Activated T-cell treated with anti-CD3 and anti-CD28 coated beads, Interleukin-2, amount 50 U/mL, for 24 hours (primary cell): ENCODE measurements at places on chromosomes 13 and 19.

DNA sequence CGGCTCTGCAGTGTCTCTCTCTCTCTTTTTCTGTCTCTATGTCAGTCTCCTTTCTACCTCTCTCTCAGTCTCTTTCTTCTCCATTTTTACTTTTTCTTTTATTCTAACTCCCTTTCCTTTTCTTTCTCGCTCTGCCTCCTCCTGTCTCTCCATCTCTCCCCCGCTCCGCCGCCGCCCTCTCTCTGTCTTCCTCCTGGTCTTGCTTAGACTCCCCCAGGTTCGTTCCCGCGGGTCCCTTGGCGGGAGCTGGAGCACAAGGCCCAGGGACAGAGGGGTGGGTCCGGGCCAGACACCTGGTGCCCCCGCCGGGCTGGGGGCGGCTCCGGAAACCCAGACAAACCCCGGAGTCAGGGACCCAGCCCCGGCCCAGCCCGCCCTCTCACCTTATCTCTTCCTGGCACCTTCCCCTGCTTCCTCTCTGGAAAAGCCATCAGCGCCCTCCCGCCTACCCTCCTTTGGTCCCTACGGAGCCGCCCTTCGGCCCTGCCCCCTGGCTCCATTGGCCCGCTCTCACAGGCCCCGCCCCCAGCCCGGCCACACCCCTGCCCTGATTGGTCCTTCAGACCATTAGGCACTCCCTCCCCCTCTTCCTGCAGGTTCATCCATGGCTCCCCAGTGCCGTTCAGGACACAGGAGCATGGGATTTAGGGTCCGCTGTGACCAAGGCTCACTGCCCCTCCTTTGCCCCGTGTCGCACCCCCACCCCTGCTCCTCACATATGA lies 15.4 kb upstream of the NOP53 start:
- H3K4me1 ChIP-seq = peaks cover 16% of the 10 kb centered on the region
- H3K27ac ChIP-seq = no peak overlapping the region
- DNase-seq = peak; percentile 69

DNA sequence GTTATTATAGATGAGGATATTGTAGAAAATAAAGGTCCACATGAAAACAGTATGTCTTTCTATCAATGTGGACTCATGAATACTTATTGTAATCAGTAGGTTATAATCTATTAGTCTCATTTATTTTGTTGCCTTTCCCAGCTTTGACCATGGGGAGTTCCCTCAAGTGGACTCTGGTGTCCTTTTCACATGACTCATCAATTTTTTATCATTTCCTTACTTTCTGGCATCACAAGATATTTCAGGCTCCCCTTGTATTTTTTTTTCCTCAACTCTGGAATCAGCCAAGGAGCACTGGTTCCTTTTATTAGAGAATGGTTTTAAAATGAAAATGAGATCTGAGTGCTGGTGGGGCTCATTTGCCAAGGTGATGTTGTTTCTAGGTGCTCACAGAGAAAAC lies 63.4 kb upstream of the DIAPH3 start:
- no peaks in the 10 kb centered on the region for H3K36me3 ChIP-seq
- no peak for DNase-seq
- H3K27ac ChIP-seq = no peak overlapping the region
- peaks cover 6% of the 10 kb centered on the region for H3K4me1 ChIP-seq
- H3K27me3 ChIP-seq = peaks cover 17% of the 10 kb centered on the region
- H3K4me3 ChIP-seq = no peak overlapping the region

DNA sequence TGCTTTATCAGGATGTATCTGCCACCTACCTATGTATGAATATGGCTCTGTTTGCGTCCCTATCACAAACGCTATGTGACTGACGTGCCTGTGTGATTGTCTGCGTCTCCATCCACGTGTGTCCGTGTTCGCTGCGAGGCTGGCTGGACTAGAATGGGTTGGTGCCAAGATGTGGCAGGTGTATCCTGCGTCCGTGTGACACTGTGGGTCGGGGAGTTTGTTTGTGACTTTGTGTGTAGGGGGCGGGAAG lies 6.7 kb upstream of the HOOK2 start:
- DNase-seq = no peak
- no peaks in the 10 kb centered on the region for H3K27me3 ChIP-seq
- no peak overlapping the region for H3K27ac ChIP-seq
- H3K36me3 ChIP-seq = no peaks in the 10 kb centered on the region
- H3K4me3 ChIP-seq = peak overlapping the region; percentile 76
- H3K4me1 ChIP-seq = peaks cover 43% of the 10 kb centered on the region

GRCh38 chr13:78913656-78914055 lies 254.7 kb upstream of the OBI1 start:
- no peak overlapping the region for H3K27ac ChIP-seq
- H3K27me3 ChIP-seq = no peaks in the 10 kb centered on the region
- DNase-seq = no peak

GRCh38 chr13:44434766-44435141 lies 61.1 kb downstream of the SERP2 start:
- H3K36me3 ChIP-seq = no peaks in the 10 kb centered on the region
- no peak for DNase-seq
- H3K27ac ChIP-seq = no peak overlapping the region
- peak overlapping the region; percentile 77 for H3K4me3 ChIP-seq
- peaks cover 13% of the 10 kb centered on the region for H3K27me3 ChIP-seq

DNA sequence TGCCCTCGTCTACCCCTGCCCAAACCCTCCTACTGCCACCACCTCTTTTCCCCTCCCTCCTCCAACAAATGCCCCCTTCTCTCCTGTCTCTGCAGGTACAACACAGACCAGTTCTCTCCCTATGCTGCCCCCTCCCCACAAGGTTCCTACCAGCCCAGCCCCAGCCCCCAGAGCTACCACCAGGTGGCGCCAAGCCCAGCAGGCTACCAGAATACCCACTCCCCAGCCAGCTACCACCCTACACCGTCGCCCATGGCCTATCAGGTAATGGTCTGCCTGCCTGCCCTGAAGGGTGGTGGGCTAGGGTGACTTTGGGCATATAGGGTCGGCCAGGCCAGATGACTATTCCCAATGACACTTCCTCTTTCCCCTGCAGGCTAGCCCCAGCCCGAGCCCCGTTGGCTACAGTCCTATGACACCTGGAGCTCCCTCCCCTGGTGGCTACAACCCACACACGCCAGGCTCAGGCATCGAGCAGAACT lies 6.5 kb upstream of the TIMM50 start:
- peaks cover 83% of the 10 kb centered on the region for H3K36me3 ChIP-seq
- no peak overlapping the region for H3K4me3 ChIP-seq
- DNase-seq = peak; percentile 81
- peak overlapping the region; percentile 22 for H3K27ac ChIP-seq
- H3K27me3 ChIP-seq = no peaks in the 10 kb centered on the region
- peaks cover 33% of the 10 kb centered on the region for H3K4me1 ChIP-seq

- no peaks in the 10 kb centered on the region for H3K27me3 ChIP-seq
- H3K27ac ChIP-seq = no peak overlapping the region
- DNase-seq = no peak
- no peaks in the 10 kb centered on the region for H3K36me3 ChIP-seq
- H3K4me3 ChIP-seq = no peak overlapping the region
- no peaks in the 10 kb centered on the region for H3K4me1 ChIP-seq
Observed at GRCh38 chr13:71219698-71220415, 647.1 kb downstream of the DACH1 start.

- peaks cover 69% of the 10 kb centered on the region for H3K36me3 ChIP-seq
- H3K27me3 ChIP-seq = peaks cover 3% of the 10 kb centered on the region
- H3K4me3 ChIP-seq = no peak overlapping the region
- peak; percentile 70 for DNase-seq
Observed at GRCh38 chr19:50046649-50047503, 21.1 kb downstream of the ZNF473 start.

DNA sequence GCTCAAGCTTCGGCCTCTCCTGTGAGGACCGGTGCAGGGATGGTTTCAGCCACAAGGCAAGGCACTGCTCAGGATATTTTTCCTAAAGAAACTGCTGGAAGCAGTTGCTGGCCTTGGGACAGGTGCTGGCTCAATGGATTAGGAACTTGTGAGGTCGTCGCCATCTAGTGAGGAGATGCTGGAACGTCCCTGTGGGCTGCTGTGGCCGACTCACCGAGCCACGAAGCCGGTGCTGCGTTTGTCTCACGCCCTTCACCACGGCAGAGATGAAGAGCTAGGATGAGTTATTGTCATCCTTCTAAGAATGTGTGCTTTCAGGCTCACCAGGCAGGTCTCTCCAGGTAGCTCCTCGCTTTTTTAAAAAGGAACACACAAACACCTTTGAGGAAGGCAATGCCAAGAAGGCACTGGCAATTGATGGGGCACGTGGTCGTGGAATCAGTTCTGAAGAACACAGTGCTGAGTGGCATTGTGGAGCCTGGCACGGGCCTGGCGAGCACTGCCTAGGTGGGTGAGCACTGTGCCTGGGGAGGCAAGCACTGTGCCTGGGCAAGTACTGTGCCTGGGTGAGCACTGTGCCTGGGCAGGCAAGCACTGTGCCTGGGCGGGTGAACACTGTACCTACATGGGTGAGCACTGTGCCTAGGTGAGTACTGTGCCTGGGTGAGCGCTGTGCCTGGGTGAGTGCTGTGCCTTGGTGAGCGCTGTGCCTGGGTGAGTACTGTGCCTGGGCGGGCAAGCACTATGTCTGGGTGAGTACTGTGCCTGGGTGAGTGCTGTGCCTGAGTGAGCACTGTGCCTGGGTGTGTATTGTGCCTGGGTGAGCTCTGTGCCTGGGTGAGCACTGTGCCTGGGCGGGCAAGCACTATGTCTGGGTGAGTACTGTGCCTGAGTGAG lies 140.4 kb downstream of the TEX29 start:
- H3K27ac ChIP-seq = no peak overlapping the region
- H3K4me3 ChIP-seq = no peak overlapping the region
- peaks cover 31% of the 10 kb centered on the region for H3K27me3 ChIP-seq
- no peak for DNase-seq
- no peaks in the 10 kb centered on the region for H3K36me3 ChIP-seq
- peaks cover 1% of the 10 kb centered on the region for H3K4me1 ChIP-seq

DNA sequence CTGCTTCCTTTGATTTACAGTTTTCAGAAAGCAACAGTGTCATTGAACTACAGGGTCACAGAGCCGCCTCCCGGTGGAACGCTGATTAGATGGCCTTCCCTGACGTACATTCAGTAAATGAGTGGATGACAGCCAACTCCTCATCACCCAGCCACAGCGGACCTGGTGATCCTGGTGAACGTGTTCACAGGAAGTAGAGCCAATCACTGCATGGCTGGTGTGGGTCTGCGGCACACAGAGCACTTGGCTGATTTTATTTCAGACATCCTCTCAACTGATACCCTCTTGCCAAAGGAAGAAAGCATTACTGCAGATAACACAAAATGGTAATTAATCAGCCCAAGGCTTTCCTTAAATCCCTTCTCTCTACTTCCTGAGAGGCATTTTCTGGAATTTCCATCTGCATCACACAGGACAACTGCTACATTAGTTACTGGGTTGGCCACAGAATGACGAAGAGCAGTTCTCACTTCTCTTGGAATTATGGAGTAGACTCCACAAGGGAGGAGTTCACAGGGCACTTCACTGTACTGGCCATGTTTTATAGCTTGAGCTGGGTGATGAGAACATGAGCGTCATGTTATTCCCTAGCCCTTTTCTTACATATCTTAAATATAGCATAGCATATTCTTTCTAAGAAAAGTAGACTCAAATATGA lies 84.0 kb upstream of the SLC7A1 start:
- H3K36me3 ChIP-seq = no peaks in the 10 kb centered on the region
- no peak for DNase-seq
- H3K4me3 ChIP-seq = no peak overlapping the region
- H3K27me3 ChIP-seq = peaks cover 11% of the 10 kb centered on the region

DNA sequence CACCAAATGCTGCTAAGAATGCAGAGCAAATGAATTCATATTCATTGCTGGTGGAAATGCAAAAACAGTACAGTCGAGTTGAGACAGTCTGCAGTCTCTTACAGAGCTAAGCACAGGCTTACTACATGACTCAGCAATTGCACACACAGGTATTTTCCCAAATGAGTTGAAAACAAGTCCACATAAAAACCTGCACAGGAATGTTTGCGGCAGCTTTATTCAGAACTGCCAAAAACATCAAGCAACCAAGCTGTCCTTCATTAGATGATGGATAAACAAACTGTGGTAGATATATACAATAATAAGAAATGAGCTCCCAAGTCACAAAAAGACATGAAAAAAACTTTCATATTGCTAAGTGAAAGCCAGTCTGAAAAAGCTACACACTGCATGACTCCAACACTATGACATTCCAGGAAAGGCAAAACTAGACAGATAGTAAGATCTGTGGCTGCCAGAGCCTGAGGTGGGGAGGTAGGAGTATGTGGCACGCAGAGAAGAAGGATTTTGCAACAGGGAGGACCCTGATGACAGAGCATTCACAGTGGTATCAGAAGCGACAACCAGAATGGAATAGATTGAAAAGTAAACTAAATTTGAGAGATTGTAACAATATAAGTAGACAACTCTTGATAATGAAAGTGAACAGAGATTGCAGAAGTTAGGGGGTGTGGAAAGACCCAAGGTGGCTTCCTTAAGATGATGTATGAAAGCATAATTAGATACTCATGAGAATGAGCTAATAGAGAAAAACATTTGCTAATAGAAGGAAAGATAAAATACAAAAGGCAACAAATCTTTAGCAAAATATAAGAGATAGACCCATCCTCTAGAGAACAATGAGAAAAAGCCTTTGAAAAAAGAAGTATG lies 52.7 kb downstream of the TSC22D1 start:
- no peaks in the 10 kb centered on the region for H3K27me3 ChIP-seq
- no peak overlapping the region for H3K27ac ChIP-seq
- no peaks in the 10 kb centered on the region for H3K36me3 ChIP-seq
- no peak for DNase-seq

DNA sequence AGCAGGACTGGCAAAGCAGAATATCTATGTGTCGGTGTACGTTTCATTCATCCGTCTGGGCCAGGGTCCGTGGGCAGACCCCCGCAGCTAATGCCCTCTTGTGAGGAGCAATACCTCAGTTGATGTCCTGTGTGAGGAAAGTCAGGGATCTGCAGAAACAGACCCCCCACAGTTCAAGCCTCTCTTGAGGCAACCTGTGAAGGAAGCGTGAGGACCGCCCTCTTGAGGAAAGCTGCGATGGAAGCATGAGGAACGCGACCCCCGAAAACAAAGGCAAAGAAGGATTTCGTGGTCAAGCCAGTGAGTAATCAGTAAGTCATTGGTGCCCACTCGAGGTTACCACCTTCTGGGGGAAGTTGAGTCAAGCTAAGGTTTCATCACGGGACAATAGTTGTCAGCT lies 20.9 kb upstream of the ZNF83 start:
- no peaks in the 10 kb centered on the region for H3K27me3 ChIP-seq
- H3K36me3 ChIP-seq = peaks cover 97% of the 10 kb centered on the region
- H3K27ac ChIP-seq = no peak overlapping the region
- DNase-seq = no peak

GRCh38 chr19:38351865-38352395 lies 16.3 kb downstream of the CATSPERG start:
- H3K27ac ChIP-seq = no peak overlapping the region
- H3K4me1 ChIP-seq = no peaks in the 10 kb centered on the region
- no peaks in the 10 kb centered on the region for H3K36me3 ChIP-seq
- no peak for DNase-seq
- no peaks in the 10 kb centered on the region for H3K27me3 ChIP-seq
- H3K4me3 ChIP-seq = no peak overlapping the region
